ENCODE measurements at places on chromosomes 13 and 19.
A peak's percentile ranks its signal among the peaks of the same experiment; 100 is the strongest.

- no peak for DNase-seq
These were observed 3.6 kb upstream of the KMT5C start for GRCh38 chr19:55336101-55336500.

DNA sequence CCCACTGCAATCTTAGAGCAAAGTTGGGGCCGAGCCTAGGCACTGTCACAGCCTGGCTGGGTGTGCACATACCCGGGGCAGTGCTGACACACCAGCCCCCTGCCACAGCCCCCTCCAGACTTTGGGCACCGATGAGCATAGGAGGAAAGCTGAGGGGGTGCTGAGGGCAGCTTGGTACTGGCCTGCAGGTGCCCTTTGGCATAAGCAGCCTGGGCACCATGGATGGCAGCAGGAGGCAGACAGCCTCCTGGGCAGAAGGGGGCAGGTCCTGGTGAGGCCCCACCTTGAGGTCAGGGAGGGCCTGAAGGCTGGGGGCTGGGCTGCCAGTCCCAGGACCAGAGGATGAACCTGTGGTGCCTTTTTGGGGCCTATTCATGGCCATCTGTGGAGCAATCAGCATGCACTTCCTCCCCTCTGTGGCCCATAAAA, 8.2 kb downstream of the IGFL4 start:
- DNase-seq = no peak

GRCh38 chr13:36815062-36815461, 4.0 kb upstream of the RFXAP start:
- no peak for DNase-seq

DNA sequence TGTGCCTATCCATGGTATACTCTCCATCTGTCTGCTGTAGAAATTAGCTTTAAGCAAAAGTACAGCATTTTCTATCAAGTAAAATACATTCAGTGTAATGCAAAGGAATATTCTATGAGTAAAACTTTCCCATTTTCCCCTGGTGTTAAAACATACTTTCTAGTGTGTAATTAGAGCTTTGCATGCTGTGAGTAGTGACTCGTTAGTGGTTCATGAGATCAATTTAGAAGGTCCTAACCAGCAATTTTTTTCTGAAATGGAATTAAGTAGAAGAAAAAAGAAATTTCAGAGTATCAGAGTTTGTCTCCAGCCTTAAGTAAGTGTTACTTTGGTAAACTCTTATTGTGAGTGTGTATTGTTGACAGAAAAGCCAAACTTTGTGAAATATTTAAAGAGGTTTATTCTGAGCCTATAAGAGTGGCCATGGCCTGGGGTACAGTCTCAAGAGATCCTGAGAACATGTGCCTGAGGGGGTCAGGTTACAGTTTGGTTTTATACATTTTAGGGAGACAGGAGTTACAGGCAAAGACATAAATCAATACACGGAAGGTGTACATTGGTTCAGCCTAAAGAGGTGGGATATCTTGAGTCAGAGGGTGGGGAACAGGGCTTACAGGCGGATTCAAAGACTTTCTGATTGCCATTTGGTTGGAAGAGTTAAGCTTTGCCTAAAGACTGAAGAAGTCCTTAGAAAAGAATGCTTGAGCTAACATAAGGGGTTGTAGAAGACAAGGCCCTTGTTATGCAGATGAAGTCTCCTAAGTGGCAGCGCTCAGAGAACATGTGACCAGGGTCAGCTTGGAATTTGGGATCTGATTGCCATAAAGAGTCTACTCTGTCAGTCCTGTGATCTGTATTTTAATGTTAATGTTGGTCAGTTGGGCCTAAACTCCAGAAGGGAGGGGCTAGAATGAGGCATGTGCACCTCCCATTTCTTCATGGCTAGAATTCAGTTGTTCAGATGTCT, 25.5 kb downstream of the FAM187B start:
- DNase-seq = no peak

- no peak for DNase-seq
These were observed 492.4 kb downstream of the SUCLA2 start for GRCh38 chr13:47508527-47509228.

DNA sequence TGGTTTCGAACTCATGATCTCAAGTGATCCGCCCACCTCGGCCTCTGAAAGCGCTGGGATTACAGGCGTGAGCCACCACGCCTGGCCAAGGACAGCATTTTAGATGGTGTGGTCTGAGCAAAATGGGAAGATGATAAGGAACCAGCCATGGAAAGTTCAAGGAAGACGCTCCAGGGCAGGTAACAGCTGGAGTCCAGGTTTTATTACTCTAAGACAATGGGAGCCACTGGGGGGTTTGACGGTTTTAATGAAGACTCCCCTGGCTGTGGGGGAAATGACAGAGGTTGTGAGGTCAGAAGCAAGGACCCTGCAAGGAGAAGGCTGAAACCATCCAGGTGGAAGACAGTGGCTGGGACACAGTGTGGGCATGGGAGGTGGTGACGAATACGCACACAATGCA, 20.9 kb downstream of the PRKD2 start:
- no peak for DNase-seq

DNA sequence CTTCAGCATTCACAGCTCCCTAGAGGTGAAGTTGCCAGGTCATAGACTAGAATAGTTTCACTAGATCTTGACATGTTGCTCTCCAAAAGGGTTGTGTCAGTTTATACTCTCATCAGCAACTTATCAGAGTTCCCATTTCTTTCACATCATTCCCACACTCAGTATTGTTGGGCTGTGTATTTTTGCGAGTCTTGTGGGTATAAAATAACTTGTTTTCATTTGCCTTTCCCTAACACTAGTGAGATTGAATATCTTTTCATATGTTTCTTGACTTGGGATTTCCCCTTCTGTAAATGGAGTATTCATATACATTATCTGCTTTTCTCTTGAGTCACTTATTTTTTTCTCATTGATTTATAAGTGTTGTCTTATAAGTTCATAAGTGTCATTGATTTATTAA, 55.2 kb upstream of the GPR183 start:
- no peak for DNase-seq

DNA sequence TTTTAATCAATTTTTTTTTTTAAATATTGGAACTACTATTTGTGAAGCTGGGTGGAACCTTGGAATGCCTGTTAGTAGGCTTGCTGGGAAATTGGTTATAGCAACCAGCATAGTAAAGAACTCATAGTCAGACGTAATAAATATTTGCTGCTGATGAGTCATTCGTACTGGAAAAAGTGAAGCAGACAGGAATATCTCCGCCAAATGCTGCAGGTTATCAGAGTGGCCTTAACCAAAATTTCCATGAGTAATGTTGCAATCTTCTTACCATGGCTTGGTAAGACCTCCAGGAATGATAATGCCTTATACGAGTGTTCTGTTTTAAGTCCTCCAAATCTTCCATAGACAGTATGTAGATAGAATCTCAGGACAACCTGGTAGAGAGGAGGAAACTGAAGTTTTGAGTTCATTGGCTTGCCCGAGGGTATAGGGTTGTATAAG, 34.2 kb downstream of the MBNL2 start:
- DNase-seq = no peak

DNA sequence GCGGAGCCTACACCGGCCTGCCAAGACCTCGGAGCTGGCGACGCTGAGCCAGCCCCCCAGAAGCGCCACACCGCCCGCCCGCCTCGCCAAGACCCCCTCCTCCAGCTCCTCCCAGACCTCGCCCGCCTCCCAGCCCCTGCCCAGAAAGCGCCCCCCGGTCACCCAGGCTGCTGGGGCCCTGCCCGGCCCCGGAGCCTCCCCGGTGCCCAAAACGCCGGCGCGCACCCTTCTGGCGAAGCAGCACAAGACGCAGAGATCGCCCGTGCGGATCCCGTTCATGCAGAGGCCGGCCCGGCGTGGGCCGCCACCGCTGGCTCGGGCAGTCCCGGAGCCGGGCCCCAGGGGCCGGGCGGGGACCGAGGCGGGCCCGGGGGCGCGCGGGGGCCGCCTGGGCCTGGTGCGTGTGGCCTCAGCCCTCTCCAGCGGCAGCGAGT, 10.2 kb downstream of the C19orf25 start:
- DNase-seq = no peak

DNA sequence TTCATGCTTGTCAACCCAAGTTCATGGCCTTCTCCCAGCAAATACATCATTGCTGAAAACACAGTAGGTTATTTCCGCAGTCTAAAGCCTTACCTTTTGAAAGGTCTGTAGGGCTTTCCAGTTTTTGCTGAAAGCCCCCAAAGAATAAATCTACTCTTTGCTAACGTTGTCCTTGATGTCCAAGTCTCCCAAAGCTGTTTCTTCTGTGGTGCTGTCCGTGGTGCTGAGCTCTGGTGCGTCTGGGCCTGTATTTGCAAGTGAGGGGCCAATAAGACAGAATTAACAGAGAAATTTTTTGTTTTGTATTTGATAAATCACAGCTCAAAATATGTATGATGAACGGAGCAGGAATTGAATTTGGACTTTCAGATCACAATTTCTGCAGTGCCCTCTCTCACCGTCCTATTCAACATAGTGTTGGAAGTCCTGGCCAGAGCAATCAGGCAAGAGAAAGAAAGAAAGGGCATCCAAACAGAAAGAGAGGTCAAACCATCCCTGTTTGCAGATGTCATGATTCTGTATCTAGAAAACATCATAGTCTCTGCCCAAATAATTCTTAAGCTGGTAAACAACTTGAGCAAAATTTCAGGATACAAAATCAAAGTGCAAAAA, 9.8 kb upstream of the LGALS16 start:
- no peak for DNase-seq

- DNase-seq = no peak
These were observed 702 bp downstream of the PTH2 start for GRCh38 chr19:49422407-49423070.

DNA sequence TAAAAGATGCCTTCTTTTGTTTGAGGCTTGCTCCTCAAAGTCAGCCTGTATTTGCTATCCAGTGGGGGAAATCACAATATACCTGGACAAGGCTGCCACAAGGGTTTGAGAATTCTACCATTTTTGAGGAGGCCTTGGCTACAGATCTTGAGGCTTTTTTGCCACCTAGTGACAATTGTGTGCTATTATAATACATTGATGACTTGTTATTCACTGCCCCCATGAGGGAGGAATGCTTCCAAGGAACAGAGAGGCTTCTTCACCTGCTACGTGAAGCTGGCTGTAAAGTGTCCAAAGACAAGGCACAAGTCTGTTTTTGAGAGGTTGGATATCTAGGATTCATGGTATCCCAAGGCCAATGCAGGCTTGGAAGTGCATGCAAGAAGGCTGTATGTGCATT, 72.5 kb downstream of the ZNF708 start:
- DNase-seq = no peak

- DNase-seq = no peak
These were observed 14.6 kb downstream of the KDM4B start for GRCh38 chr19:4983346-4984105.

DNA sequence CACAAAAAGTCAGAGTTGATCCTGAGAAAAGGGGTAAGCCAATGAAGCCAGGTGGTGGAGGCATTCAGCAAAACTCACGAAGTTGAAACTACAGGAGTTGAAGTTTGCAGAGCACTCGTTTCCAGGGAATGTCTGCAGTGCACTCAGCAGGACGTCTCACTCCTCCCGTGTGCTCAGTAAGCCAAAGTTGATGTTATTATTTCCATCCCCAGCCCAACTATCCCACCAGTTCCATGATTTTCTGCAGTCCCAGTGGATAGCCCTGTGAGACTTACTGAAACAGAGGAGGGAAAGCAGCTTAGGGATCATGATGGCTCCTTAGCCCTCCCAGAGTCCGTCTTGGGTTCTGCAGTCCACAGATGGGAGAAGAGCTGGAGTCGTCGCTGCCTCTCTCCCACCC, at the start of gene TARM1:
Gene TARM1, minus strand, starts transcription at position 334 of the 400 bp plus-strand sequence. Its CDS starts 25 bp downstream, at position 309.
- peak; percentile 20 for DNase-seq

- DNase-seq = no peak
These were observed 927.9 kb downstream of the UQCRFS1 start for GRCh38 chr19:28285078-28285477.

GRCh38 chr13:60328073-60328472, 68.9 kb upstream of the TDRD3 start:
- DNase-seq = no peak

DNA sequence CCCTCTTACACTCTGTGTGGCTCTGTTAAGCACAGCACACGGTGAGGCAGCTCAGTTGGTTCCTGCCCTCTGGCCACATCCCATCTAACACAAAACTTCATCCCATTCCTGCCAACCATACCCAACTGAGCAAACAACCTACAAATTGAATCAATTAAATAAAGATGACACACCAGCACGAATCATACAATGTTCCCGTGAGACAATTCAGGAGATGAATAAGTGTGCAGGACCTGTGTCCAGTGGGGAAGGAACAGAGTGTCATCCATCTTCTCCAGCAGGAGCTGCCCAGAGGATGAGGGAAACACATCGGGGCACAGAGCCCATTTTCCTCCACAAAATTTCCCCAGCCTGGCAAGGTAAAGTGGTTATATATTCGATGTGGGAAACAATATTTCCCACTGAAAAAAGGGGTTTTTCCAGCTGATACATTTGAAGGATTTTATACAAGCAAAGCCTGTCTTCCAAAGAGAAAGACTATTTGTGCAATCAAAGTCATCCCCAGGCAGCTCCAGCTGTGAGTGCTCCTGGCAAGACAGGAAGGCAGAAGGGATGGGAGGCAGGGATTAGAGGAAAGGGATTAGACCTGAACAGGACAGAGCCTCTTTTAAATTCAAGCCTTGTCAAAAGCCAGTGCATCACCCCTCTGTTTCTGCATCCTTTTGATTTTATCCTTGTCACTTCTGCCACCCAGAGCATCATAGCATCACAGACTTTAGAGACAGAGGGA, 240.2 kb downstream of the LHFPL6 start:
- DNase-seq = no peak

DNA sequence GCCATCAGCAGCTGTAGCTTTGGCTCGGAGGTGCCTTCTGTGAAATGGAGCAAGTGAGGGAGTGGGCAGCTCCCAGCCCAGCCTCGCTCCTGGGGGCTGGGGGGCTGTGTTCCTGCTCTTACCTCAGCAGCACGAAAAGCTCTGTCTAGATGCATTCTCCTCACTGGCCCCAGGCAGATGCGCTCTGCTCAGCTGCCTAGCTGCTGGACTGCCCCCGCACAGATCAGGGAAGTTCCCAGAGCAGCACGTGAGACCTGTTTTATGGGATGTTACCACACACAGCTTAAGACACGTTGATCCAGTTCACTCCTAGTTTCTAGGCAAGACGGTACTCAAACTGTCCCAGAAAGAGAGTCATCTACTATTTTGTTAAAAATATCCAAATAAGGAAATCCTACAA, 13.6 kb downstream of the LCP1 start:
- no peak for DNase-seq

GRCh38 chr19:7763696-7764095, 653 bp downstream of the CLEC4M start:
- DNase-seq = no peak

DNA sequence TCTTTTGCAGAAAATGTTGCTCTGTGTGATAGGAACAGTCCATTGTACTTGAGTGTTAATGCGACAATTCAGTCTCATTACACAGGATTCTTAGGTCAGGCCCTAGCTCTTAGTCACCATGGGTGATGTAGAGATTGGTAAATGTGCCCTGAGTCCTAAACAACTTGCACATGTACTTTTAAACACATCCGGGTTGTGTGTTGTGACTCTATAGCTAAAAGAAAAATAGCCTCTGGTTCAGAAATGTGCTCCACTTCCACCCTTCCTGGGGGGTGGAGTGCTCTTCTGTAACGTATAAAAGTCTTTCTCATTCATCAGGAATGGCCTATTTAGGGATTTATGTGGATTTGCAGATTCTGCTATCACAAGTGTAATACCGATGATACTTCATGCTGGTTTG, 5.2 kb downstream of the SPATA13 start:
- DNase-seq = no peak
